ENCODE measurements at places on chromosomes 11 and 22.

DNA sequence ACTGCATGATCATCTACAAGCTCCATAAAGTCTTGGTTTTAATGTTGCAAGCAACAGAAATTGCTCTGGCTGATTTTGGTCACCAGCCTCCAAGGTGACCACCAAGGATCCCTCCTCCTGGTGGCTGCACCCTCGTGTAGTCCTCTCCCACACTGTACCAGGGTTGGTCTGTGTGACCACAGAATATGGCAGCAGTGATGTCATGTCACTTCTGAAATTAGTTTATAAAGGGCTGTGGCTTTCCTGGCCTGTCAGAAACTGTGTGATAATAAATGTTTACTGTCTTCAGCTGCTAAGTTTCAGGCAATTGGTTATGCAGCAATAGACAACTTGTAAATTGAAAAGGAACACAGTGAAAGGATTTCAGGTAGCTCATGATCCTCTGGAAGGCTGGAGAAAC, 5.3 kb upstream of the PRDM11 start:
- no peak for DNase-seq

DNA sequence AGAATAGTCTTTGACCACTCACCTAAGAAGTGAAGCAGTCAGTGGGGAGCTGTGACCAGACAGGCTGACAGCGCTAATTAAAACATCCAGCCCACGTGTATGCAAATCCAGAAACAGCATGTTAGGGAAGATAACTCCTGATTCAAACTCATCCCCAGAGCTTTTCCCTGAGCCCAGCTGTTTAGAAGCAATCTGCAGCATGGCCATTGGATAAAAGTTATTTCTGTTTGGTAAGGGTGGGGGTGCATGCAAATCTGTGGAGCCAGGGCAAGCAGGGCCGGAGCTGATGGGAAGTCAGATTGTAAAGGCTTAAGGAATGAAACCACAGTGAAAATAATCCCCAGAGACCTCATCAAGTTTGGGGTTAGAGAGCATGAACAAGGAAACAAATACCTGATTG, 247.9 kb upstream of the KIRREL3 start:
- DNase-seq = no peak

- DNase-seq = no peak
These were observed 25.1 kb downstream of the CACNG2 start for GRCh38 chr22:36678477-36678876.

- DNase-seq = no peak
These were observed 64.0 kb downstream of the MN1 start for GRCh38 chr22:27737521-27737920.

GRCh38 chr11:69707176-69707575, 3.4 kb upstream of the FGF19 start:
- no peak for DNase-seq

- DNase-seq = no peak
These were observed 4.7 kb downstream of the BTBD18 start for GRCh38 chr11:57746920-57747319.

- no peak for DNase-seq
These were observed 42.8 kb downstream of the REXO2 start for GRCh38 chr11:114482114-114482513.

- peak; percentile 25 for DNase-seq
These were observed 3.1 kb downstream of the AKIP1 start for GRCh38 chr11:8913961-8914660.

DNA sequence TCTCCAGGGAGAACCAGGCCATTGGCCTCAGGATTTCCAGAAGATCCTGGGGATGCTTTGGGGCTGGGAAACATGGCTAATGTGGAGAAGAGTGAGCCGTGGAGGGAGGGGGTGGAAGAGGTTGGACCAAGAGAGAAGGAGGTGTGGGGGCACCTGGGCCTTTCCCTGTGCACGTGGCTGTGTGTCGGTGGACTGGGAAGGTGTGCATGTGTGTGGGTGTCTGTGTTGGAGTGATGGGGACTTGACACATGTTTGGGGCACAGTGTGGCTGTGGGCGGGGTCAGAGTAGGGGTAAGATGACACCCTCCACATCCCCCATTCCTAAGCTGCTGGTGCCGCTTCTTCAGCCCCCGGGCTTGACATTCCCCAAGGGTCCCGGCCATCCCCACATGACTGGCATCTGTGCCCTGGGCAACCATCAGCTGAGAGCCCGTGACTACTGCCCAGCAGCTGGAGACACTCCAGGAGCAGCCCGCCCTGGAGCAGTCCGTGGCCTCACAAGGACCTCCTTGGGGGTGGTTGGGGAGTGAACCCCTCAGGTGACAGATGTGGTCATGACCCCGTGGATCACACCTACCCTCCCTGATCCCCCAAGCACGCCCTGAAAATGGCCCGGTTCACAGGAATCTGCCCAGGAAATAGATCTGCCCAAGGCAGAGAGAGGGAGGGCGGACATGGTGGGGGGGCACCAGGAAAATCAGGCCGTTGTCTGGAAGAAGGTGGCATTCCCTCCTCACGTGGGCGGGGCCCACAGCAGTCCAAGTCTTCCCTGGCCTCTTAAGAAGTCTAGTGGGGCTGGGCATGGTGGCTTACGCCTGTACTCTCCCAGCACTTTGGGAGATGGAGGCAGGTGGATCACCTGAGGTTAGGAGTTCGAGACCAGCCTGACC, 34.8 kb upstream of the SOX10 start:
- DNase-seq = no peak

GRCh38 chr11:29093416-29094120, 923.3 kb downstream of the KCNA4 start:
- DNase-seq = no peak

DNA sequence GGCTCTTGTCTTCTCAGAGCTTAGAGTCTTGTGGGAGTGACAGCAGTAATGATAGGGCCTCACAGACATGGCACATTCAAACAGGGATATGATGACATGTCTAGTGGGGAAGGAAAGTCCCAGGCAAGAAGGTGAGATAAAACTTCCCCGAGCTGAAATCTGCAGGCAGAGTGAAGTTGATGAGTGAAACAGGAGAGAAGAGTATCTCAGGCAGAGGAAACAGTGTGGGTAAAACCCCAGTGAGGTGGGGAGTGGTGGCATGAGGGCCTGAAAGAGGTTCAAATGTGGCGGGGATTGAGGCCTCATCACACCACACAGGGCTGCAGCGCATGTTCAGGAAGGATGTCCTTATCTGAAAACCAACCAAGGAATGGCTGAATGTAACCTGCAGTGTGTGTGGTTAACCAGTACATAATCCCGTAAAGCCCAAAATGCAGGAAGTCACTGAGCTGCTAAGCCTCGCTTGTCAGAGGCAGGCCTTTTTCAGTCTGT, 153.8 kb upstream of the E2F8 start:
- peak; percentile 0 for DNase-seq

- DNase-seq = no peak
These were observed 70.1 kb upstream of the PICALM start for GRCh38 chr11:86138958-86139357.

- no peak for DNase-seq
These were observed 13.3 kb downstream of the LSP1 start for GRCh38 chr11:1866226-1866625.

- no peak for DNase-seq
These were observed 317.8 kb downstream of the NTM start for GRCh38 chr11:131688048-131688693.

DNA sequence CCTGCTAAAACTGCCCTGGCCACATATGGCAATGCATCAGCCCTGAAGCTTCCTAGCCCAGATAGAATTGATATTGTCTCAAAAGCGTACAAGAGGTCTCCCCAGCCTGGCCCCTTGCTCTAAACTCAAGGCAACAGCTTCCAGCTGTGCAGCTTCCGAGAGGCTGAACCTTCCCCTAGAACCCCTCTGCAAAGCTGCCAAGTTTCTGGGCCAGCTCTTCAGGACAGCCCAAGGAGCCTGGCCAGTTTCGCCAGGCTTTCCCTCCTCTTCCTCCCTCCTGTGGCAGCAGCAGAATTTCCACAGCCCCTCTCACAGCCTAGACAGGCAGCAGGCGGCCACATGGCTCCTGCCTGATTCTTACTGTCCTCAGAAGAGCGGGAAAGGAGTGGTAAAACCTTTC, 34.5 kb downstream of the NUMA1 start:
- DNase-seq = no peak

DNA sequence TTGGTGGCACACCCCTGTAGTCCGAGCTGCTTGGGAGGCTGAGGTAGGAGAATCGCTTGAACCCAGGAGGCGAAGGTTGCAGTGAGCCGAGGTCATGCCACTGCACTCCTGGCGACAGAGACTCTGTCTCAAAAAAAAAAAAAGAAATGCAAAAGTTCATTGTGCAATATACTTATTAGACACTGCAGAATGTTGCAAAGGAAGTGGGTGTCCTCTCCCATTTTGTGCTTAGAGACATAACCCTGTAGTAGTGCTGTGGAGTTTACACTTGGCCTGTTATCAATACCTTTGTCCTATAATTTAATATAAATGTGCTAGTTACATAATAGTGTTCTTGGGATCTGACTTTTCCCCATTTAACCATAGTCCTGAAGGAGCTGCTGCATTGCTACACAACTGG, 9.4 kb downstream of the BCL2L13 start:
- DNase-seq = no peak

DNA sequence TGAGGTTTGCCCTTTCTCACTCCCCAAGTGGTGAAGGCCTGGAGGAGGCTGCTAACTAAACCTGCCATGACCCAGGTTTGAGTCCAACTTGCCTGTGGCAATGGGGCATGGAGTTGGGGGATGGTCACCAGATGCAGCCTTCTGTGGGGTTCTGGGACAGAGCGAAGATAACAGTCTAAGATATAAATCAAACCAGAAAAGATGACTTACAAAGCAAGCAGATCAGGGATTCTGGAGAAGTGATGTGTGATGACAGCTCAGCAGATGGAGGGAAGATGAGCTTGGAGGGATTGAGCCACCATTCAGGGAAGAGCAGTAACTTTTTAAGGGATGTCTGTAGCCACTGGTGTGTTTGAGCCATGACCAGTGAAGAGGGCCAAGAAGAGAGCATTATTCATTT, 63.6 kb downstream of the MTNR1B start:
- no peak for DNase-seq

DNA sequence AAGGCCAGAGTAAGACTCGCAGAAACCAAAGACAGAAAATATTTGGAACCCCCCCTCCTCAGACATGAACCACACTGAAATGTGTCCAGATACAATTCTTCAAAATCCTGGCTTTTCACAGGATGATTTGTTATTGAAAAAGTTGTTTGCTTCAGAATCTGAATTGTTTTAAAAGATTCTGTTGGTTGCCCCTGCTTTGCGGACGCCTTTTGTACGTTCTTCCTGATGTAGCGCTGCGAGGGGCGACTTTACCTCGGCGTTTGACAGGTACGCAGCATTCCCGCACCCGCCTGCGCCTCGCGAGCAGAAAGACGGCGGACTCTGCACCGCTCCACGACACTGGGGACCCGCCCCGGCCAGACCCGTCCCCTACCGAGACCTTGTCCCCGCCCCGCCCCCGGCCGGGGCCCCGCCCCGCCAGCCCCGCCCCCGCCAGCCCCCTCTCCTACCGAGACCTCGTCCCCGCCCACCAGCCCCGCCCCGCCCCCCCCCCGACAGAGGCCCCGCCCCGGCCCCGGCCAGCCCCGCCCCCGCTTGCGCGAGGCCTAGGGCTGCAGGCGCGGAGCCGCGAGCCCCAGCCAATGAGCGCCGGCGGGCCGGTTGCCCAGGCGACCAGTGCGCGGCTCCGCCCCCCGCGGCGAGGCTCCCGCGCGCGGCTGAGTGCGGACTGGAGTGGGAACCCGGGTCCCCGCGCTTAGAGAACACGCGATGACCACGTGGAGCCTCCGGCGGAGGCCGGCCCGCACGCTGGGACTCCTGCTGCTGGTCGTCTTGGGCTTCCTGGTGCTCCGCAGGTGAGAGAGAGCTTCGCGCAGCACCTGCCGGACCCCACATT, at the start of gene GLB1L2:
Gene GLB1L2 (plus strand): TSS at position 635 of the 835 bp plus-strand sequence. CDS start 74 bp downstream, at position 709.
- peak; percentile 57 for DNase-seq

Measured in stimulated activated CD4-positive, alpha-beta T cell treated with anti-CD3 and anti-CD28 coated beads, Interleukin-12 subunit alpha, Interleukin-12 subunit beta, amount 100 ng/mL, for 48 hours (primary cell).